Suprapubic skin (tissue), 4 donors: ENCODE measurements at places on chromosomes 13 and 19. TPM values are rescaled to one million over a fixed set of nuclear protein-coding genes. Genes with fewer than 3 reads are reported as not detected.
A peak's percentile ranks its signal among the peaks of the same experiment; 100 is the strongest.

- DNase-seq = no peak
Observed at GRCh38 chr13:100746953-100747683, 72.5 kb upstream of the TMTC4 start.

DNA sequence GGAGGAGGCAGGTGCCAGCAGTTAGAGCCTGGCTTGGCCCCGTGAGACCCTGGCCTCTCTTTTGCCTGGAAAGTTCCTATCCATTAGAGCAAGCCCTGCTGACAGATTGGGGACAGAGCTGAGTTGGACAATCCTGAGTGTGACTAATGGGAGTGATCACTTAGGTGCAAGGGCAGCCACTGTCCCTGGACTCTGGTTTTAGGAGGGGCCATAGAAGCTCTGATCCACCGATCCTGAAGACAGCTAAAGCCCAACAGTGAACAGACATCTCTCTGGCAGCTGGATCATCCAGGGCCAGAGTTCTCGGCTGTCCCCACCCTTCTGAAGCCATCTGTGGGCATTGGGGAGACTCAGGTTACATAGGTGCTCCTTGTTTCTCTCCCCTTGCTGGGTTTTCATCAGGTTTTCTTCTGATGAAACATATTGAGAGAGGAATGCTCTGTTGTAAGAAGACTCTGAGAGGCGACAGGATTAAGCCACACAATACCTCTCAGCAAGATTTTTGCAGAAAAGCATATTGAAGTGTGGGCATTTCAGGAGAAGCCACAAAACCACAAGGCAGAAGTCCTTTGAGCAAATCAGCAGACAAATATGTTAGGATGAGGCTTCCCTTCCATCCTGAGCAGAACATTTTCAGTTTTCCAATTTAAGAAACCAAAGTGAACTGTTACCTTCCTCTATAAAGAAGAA lies 288.0 kb upstream of the MAB21L1 start:
- DNase-seq = no peak

DNA sequence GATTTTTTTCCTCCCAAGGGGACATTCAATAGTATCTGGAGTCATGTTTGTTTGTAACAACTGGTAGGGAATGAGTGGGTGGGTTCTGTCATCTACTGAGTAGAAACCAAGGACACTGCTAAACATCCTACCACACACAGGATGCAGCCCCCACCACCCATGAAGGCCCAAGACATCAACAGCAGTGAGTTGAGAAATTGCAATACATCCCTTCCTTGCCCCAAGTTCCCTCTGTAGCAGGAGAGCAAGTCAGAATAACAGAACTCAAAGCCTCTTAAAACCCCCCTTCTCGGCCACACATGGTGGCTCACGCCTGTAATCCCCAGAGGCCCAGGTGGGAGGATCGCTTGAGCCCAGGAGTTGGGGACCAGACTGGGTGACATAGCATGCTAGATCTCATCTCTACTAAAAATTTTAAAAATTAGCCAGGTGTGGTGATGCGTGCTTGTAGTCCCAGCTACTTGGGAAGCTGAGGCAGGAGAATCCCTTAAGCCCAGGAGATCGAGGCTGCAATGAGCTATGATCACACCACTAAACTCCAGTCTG lies 2.4 kb upstream of the CYP2F1 start:
- no peak for DNase-seq

DNA sequence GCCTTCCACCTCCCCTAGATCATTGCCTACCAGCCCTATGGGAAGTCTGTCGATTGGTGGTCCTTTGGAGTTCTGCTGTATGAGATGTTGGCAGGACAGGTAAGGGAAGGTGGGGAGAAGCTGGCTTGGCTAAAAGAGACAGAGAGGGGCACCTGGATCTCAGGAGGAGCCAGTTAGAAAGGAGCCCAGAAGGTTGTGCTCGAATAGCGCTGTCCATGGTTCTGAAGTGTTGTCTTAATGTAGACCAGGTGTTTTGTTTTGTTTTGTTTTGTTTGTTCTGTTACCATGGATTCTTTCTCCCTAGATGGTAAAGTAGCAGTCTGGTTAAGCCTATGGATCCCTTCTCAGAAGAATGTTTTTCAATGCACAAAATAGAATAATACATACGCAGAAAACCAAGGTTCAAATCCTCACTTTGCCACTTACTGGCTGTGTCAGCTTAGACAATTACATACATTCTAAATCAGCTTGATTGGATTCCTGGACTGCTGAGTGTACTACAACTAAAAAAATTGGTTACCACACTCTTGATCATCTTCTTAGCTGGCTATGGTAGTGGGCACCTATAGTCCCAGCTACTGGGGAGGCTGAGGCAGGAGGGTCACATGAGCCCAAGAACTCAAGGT lies 5.9 kb upstream of the CACNG7 start:
- DNase-seq = no peak

GRCh38 chr19:24033963-24034342 lies 53.0 kb upstream of the ZNF254 start:
- peak; percentile 68 for DNase-seq

- DNase-seq = no peak
Observed at GRCh38 chr19:5075597-5075996, 106.7 kb downstream of the KDM4B start.

- peak; percentile 83 for DNase-seq
Observed at GRCh38 chr19:2603334-2603733, 99.2 kb downstream of the GNG7 start.

DNA sequence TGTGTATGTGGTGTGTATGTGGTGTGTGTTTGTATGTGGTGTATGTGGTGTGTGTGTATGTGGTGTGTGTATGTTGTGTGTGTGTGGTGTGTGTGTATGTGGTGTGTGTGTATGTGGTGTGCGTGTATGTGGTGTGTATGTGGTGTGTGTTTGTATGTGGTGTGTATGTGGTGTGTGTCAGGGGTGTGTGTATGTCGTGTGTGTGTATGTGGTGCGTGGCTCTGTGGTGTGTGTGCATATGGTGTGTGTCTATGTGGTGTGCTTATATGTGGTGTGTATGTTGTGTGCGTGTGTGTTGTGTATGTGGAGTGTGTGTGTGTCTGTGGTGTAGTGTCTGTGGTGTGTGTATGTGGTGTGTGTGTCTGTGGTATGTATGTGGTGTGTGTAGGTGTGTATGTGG lies 62.5 kb upstream of the MEDAG start:
- DNase-seq = no peak

DNA sequence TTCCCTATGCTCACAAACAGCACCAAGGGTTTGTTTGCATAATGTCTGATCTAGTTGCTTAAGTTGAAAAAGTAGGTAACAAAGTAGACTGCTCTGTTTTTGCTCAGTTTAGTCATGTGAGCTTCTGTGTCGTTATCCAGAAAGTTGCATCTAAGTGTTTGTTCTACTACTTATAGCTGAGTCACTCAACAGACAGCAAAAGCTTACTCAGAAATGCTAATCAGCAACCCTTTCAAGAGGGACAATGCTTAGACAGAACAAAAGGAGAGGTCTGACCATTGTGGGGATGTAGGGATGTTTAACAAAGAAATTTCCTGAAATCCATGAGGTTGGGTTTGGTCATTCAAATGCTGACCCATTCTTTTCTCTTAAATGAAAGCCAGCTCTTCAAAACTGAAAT lies 106.4 kb downstream of the ATP8A2 start:
- DNase-seq = no peak

Gene CILP2
- total RNA-seq = 0.15 TPM

Gene VSIG10L
- total RNA-seq = 35.6 TPM

Gene IGSF23
- not detected for total RNA-seq

Gene LRG1
- 4.5 TPM for total RNA-seq

Gene ACER1
- 81.4 TPM for total RNA-seq

Gene CTXN1
- 1.2 TPM for total RNA-seq
